ENCODE measurements at places on chromosomes 6 and 20.

DNA sequence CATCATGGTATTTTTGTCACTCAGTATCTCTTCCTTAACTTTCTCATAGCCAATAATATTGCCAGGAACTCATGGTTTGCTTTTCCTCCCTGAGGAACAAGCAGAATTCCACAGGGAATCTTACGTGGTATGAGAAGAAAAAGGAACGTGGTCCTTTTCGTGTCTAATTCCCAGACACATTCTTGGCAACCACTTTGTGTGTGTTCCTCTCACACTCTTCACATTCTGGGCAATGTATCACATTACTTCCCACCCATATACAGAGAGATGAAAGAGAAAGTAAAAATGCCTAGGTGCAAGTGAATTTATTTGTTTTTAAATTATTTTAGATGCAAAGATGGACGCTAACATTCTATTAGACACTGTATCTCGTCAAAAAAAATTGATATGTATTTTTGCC lies 102.7 kb downstream of the PTPRK start:
- DNase-seq = no peak

GRCh38 chr6:128570680-128571063 lies 50.3 kb upstream of the PTPRK start:
- no peak for DNase-seq

- peak; percentile 22 for DNase-seq
Measured at GRCh38 chr6:163001330-163001729, 273.6 kb downstream of the PACRG start.

GRCh38 chr6:35258336-35258735 lies 1.2 kb upstream of the ZNF76 start:
- no peak for DNase-seq

DNA sequence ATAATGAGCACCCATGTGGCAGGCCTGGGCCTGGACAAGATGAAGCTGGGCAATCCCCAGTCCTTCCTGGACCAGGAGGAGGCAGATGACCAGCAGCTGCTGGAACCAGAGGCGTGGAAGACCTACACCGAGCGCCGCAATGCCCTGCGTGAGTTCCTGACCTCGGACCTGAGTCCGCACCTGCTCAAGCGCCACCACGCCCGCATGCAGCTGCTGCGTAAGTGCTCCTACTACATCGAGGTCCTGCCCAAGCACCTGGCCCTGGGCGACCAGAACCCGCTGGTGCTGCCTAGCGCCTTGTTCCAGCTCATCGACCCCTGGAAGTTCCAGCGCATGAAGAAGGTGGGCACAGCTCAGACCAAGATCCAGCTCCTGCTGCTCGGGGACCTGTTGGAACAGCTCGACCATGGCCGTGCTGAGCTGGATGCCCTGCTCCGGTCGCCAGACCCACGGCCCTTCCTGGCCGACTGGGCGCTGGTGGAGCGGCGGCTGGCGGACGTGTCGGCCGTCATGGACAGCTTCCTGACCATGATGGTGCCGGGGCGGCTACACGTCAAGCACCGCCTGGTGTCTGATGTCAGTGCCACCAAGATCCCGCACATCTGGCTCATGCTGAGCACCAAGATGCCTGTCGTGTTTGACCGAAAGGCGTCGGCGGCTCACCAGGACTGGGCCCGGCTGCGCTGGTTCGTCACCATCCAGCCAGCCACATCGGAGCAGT lies 1.9 kb downstream of the FNDC11 start:
- no peak for DNase-seq

Data from T-helper 1 cell (primary cell).